Aorta (tissue), 5 donors: ENCODE measurements at places on chromosomes 1 and 21. TPM values are rescaled to one million over a fixed set of nuclear protein-coding genes. Genes with fewer than 3 reads are reported as not detected.
A peak's percentile ranks its signal among the peaks of the same experiment; 100 is the strongest.

DNA sequence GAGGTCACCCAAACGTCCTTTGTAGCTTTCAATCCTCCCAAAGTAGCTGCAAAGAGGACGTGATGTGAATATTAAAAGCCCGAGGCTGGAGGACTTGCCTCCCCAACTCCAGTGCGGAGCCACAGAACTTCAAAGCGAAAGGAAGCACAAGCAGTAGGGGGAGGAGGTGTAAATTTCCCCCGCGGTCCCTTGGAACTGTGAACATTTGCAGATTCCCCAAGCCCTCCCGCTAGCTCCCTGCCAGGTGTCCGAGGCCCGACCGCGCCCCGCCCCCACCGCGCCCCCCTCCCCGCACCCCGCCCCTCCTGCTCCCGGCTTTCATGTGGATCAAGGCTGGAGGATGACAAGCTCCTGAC is 41.5 kb upstream of the HAO2 start:
- no peak for DNase-seq

GRCh38 chr1:22117851-22118250 is 25.0 kb downstream of the WNT4 start:
- no peak for DNase-seq

Gene HS2ST1
- 20.3 TPM for total RNA-seq

GRCh38 chr1:84884671-84885389 is 8.2 kb downstream of the LPAR3 start:
- DNase-seq: no peak

Gene TXNIP
- 536 TPM for total RNA-seq

DNA sequence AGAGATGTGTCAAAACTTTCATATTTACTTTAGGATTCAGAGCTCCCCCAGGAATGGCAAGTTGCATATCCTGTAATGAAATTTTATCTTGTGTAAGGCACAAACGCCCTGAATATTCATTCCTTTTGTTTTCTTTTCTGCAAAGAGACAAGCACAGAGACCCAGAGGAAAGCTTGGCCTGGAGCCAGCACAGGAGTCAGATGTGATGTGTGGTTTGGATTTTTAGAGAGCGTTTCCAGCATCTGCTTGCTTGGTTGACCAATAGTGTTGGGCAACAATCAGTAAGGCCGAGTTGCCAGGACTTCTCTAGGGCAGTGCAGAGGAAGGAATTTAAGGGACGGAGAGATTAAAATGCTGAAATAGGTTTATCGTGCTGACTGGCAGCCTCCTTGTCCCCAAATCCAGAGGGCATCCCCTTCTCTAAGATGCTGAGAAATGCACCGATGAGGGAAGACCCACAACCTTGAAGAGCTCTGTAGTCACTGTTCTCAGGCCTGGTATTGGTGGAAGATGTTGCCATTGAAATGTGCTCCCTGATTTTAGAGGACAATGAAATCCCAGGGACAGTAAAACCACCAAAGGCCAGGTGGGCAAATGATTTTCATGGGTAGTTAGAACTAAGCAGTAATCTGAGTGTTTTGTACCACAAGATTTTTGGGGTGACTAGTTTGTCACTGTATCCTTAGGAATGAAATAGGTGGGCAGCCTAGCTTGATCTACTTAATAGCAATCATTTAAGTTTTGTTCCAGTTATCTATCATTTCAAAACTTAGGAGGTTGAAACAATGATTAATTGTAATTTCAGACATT is 37.9 kb upstream of the RHOU start:
- DNase-seq: peak; percentile 86

Gene PINK1
- total RNA-seq: 90.2 TPM

Gene C8A
- not detected for total RNA-seq

DNA sequence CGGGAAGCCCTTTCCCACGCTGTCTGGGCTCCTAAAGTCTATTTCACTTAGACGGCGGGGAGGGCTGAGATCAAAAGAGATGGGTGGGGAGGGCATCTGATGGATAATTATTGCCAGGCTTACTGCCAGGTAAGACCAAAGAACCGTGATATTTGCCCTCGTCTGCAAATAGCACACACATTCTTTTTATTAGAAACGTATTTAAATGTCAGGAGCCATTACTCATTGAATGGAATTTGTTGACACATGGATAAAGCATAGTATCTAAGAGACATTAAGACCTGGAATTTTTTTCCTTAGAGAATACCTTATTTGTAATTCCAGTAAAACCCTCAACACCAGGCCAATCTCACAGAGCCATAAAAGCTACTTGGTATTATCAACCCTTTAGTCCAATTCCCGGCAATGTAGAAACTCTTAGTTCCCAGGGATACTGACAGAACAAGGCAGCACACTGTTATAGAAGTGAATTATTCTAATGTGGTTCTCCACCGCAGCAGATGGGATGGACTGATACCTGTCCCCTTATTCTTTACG is 10.6 kb downstream of the URB1 start:
- DNase-seq: no peak

Gene CD84
- 22.9 TPM for total RNA-seq

GRCh38 chr1:101444381-101444780 is 207.6 kb downstream of the S1PR1 start:
- no peak for DNase-seq

- DNase-seq: no peak
Measured at GRCh38 chr1:38587766-38588165, 271.8 kb downstream of the RRAGC start.

DNA sequence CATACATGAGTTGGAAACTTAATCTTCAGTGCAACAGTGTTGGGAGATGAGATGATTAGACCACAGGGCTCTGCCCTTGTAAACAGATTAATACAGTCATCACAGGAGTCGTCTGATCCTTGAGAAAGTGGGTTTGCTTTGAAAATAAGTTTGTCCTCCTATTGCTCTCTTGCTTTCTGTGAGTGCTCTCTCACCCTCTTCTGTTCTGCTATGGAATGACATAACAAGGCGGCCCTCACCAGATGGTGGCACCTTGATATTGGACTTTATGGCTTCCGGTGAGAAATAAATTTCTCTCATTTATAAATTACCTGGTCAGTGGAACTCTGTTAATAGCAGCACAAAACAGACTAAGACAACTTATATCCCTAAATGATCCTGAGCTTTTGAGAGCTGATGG is 353.6 kb downstream of the BRINP3 start:
- no peak for DNase-seq

- no peak for DNase-seq
Measured at GRCh38 chr1:34213956-34214355, 37.2 kb downstream of the C1orf94 start.

GRCh38 chr1:33152685-33153432 is 29.0 kb downstream of the TRIM62 start:
- DNase-seq: peak; percentile 82

- peak; percentile 80 for DNase-seq
Measured at GRCh38 chr1:201019321-201019977, 4.1 kb downstream of the KIF21B start.

Gene DNALI1
- total RNA-seq: 5.1 TPM

Gene TMEM35B
- total RNA-seq: 25.7 TPM

GRCh38 chr1:246564839-246565750 is 966 bp downstream of the TFB2M start:
- no peak for DNase-seq

DNA sequence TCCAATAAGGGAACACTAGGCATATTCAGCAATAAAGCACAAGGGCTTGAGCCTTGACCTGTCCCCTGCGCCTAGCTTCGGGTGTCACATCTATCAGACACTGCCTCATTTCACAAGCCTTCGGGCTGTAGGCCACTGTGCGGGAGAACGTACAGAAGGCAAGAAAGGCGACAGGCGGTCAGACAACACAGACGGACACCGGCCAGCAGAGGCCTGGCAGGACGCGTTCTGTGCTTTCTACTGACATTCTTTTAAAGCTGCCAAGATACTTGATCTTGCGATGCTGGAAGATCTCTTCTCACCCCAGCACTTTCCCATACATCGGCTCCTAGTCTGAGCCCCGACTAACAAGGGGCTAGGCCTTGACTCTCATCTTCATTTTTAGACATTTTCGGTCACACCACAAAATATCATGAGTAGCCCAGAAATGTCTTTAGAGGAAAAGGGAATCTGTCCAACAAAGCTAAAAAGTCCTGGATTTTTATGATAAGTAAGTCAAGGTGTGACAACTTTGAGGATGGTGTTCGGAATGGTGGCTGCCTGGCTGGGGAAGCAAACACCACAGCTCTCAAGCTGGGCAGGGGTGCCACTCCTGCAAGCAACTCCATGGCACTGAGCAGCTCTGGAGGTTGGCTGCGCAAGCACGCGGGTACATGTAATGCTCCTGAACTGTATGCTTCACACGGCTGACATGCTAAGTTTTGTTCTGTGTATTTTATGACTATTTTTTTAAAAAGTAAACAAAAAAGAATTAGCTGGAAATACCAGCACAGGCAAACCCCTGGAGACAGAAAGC is 18.7 kb downstream of the RIPK4 start:
- DNase-seq: peak; percentile 25

Gene CAPN8
- total RNA-seq: 0.45 TPM

- no peak for DNase-seq
Measured at GRCh38 chr1:231814521-231814920, 187.9 kb downstream of the DISC1 start.

DNA sequence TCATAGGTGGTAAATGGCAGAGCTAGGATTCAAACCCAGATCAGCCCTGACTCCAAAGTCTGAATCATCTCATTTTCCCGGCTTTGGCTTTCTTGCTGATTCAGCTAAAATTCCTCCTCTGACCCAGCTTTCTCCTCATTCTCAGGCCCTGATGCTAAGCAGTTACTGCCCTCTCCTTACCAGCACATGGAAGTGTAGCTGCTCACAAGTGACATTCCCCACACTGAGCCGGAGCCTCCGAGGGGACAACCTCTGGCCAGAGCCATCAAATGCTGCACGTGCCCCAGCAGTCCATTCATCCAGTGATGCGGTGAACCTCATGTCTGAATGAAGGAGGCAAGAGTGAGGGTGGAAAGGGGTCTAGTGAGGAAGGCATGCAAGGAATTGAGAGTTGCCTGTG is 11.1 kb downstream of the ITGA10 start:
- no peak for DNase-seq

GRCh38 chr1:10209590-10209904 is 823 bp upstream of the KIF1B start:
- no peak for DNase-seq

DNA sequence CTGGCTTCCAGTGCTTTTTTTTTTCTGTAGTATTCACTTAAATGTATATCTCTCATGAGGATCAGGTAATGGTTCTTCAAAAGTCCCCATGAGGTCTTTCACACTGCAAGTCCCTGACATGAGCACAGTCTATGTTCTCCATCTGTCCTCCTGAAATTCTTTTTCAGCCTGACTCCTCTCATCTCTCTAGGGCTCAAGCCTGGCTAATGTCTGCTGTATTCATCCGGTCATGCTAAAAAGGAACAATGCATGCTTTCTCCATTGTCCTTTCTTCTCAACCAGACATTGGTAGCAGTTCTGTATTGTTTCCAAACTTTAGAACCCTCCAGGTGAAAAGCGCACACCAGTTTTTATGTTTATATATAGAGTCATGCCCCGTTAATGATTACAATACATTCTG is 368.3 kb upstream of the OLFM3 start:
- no peak for DNase-seq

Gene LENEP
- total RNA-seq: not detected

DNA sequence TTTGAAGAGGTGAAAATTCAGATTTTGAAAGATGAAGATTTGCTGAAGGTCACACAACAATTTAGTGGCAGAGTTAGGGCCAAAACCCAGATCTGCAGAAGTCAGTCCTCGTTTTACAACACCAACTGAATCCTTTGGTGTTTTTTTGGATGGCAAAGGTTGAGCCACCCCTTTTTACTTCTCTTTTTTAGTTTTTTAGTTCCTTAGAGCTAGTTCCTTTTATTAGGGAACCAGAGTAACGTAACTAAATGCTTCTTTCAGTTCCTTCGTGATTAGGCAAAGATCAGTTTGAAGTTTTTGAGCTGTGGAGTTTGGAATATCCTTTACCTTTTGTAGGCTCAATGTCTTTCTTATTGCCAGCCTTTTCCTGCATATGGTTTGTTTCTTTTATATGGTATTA is 67.9 kb upstream of the ARID1A start:
- no peak for DNase-seq

DNA sequence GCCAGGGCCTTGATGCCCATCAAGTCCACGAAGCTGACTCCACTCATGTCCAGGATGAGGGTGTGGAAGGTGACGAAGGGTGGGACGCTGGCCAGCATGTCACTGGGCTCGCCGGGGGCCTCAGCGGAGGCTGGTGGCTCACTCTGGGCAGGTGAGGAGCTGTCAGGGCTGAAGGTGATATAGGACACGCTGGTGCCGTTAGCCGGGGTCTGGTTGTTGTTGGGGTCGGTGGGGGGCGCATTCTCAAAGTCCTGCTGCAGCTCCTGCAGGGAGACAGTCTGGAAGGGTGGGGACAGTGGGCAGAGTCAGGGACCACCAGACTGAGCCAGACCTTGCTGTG is 21.7 kb downstream of the SLC26A9 start:
- no peak for DNase-seq

Gene RGS4
- 22.1 TPM for total RNA-seq

Gene IL23R
- total RNA-seq: not detected

DNA sequence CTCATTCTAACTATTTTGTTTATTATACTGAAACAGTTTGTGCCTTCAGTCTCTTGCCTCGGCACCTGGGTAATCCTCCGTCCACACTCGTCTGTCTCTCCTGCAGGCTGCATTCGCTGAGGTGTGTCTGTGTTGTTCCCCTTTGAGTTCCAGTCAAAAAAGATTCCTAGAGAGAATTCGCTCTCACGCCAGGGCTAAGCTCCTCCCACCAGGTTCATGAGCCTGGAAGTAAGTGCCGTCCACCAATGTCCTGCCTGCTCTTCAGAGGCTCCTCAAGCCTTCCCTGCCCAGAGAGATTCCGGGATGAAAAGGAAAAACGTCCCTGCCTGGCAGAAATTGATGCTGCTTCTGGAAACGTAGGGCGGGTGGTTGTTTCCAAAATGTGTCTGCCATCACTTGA is 12.9 kb downstream of the KIAA2013 start:
- no peak for DNase-seq

GRCh38 chr1:244952280-244952933 is 88.1 kb upstream of the HNRNPU start:
- no peak for DNase-seq

DNA sequence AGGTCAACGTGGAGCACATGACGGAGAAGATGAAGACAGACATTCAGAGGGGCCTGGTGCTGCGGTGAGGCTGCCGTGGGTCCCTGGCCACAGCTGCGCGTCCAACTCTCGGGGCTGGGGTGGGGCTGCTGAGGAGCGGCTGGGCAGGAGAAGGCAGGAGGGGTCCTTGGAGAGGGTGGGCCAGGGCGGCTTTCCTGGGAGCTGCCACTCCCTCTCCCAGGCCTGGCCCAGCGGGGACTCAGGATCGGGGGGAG is 14.4 kb downstream of the CFAP410 start:
- DNase-seq: no peak
